Activated T-cell treated with anti-CD3 and anti-CD28 coated beads, Interleukin-2, amount 50 U/mL, for 4 hours (primary cell): ENCODE measurements at places on chromosomes 7 and 10.

DNA sequence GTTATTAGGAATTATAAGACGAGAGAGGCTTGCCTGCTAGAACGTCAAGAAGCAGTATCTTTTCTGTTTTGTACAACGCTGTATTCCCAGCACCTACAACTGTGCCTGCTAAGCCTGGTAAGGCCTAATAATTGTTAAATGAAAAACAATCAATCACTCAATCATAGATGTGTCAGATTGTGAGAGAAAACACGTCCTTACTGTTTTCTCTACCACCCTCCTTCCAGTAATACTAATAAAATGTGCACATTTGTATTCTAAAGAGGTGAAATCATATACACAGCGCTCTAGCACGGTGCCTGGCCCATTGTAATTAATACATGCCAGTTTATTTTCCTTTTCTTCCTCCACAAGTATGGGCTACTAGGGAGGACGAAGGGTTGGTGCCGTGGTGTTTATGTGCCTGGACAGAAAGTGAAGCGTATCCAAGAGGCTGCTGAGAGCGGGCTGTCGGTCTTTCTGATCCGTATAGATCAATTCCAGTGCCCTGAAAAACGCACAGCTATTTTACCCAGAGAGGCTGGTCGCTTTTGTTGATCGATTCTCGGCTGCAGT, 1.5 kb upstream of the AUTS2 start:
- DNase-seq, result no peak

DNA sequence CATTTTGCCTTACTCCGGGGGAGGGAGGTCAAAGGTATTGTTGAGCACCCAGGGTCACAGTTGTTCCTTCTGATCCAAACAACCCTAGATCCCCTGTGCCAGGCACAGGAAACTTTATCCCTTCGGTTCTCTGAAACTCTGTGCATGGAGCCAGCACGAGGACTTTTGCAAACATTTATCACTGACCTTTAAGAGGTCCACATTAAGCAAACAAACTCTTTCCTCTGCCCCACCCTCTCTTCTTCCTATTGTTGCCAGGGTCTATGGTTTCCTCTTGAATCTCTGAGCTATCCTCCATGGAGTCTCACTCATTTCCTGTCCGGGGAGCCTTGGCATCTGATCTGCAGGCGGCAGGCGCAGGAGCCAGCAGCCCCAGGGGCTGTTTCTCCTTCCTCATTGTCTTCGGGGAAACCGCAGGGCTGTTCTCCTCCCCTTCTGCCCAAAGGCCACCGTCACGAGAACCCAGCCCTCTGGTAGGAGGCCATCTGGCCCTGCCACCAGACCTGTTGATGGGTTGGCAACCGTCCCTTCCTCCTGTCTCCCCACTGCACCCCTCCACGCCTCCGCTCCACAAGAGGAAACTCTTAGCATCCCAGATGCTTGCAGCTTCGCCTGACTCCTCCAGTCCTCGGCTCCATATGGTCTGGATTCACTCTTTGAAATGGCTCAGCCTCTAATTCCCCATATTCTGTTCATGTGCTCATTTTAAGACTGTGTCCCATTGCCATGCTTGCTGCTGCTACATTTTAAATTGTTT, 327.3 kb upstream of the NRP1 start:
- DNase-seq, result no peak

GRCh38 chr7:3544202-3544601, 243.2 kb downstream of the SDK1 start:
- DNase-seq, result no peak

- no peak for DNase-seq
Observed at GRCh38 chr7:37349979-37350590, 98.6 kb downstream of the ELMO1 start.

DNA sequence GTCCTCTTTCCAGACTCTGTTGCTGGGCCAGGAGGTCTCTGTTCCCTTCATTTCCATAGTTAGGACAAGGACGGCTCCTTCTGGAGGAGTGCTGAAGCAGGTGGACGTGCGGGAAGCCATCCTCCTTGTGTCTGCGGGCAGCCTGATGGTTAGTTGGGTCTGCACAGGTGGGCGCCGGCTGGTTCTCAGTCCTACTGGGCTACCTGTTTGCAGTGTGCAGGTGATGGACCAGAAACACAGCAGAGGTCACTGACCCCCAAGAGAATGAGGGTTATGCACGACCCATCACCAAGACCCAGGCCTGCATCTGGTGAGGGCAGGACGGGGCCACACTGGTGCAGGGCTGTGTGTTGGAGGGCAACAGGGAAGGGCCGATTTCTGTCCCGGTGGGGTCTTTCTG, 7.8 kb downstream of the RARRES2 start:
- no peak for DNase-seq
